Heart right ventricle (tissue), 16 donors: ENCODE measurements at places on chromosomes 4 and X. TPM values are rescaled to one million over a fixed set of nuclear protein-coding genes. Genes with fewer than 3 reads are reported as not detected.

GRCh38 chrX:6782831-6783230 lies 247.9 kb upstream of the VCX3A start:
- DNase-seq = no peak

- no peak for DNase-seq
Observed at GRCh38 chr4:17324386-17324830, 187.5 kb downstream of the QDPR start.

GRCh38 chrX:44422631-44423030 lies 79.2 kb upstream of the EFHC2 start:
- DNase-seq = no peak

- DNase-seq = no peak
Observed at GRCh38 chr4:163331629-163332376, 593 bp downstream of the NPY1R start.

DNA sequence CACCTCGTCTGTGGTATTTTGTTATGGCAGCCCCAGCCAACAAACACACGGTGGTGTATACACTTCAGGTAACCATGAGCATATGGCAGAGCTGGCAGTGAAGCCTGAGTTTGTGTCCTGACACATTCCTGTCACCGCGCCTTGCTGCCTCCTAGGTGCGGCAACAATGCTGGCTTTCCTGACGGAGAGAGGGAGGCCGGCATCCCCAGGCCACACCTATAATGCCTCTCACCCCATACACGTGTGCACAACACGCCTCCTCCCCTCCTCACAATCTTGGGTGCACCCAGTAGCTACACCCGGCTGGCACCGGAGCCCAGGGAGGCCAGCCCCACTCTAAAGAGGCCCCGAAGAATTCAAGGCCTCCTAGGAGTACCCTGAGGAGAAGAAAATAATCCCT lies 158.5 kb downstream of the NSUN7 start:
- no peak for DNase-seq

DNA sequence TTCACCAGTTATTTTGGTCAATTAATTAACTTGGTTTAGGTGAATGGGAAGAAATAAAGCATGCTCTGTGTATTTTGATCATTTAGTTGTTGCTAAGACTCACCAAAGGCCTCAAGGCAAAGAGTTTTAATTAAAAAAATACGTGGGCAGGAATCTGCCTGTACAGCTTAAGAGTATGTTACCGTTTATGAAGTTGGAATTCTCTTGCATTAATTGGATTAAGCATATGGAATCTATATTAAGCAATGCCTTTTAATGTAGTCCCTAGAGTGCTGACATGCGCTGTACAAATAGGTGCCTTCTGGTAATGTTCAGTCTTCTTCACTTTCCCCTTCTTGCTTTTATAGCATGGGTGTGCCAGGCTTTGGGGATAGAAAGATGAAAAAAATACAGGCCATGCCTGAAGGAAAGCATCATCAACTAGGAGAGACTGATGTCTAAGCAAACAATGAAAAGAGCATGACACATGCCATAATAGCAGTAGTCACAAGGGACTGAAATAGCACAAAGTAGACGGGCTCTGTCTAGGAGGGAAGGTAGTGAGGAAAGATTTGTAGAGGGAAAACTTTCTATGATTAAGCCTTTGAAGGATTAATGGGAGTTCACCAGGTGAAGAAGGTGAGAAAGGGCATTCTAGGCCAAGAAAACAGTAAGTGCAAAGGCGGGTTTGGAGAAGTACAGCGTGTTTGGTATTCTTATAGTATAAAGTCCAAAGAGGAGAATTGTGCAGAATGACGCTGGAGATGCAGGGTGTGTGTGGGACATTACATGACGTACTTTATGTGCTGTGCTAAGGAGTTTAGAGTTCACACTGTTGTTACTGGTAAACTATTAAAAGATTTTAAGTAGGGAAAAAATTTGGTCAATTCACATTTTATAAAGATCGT lies 226.1 kb upstream of the ANXA3 start:
- no peak for DNase-seq

GRCh38 chr4:158290912-158291311 lies 80.6 kb downstream of the TMEM144 start:
- DNase-seq = no peak

DNA sequence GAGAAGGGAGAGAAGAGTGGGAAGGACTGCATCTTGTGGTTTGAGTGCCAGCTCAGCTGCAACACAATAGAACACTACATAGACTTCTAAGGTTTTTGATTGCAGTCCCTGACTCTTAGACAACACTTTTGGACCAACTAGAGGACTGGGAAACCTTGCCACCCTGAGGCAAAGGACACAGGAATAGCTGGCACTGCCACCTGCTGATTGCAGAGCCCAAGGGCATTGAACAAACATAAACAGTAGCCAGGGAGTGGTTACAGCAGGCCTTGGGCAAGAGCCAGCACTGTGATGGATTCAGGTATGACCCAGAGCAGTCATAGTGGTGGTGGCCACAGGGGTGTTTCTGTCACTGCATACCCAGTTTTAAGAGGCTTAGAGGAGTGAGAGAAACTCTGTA lies 72.5 kb upstream of the CXorf51A start:
- no peak for DNase-seq

- peak; percentile 69 for DNase-seq
Observed at GRCh38 chr4:151227731-151228130, 49.2 kb upstream of the PRSS48 start.

The GPRASP3 gene
- 10.1 TPM for total RNA-seq

The PDZD4 gene
- 2.8 TPM for total RNA-seq

The RBMXL3 gene
- not detected for total RNA-seq

The ATP1B4 gene
- not detected for total RNA-seq

The CXorf49 gene
- not detected for total RNA-seq

The GLRA2 gene
- total RNA-seq = not detected

The CRLF2 gene
- total RNA-seq = 0.36 TPM

The PRPS2 gene
- 3.6 TPM for total RNA-seq

The NHSL2 gene
- 7.4 TPM for total RNA-seq
